Fibroblast of skin of left biceps (primary cell): ENCODE measurements at places on chromosomes 4 and X.

DNA sequence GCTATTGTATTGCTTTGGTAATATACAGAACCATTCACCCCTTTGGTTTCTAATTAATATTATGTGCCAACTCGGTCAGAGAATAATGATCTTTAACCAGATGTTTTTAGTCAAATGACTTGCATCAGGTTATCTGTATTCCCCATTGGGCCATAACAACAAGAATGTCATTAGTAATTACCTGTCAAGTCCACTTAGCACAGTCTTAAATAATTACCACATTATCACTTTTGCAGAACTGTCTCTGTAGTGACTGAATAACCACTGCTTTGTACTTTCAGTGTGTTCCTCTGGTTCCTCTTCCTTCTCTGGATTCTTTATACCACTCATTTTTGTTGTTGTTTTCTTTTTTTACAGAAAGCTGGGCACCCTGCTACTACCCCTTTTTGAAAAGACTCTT is 257.7 kb upstream of the SPOCK3 start:
- DNase-seq: no peak

- no peak for DNase-seq
These were observed 25.6 kb upstream of the MBTPS2 start for GRCh38 chrX:21813612-21814368.

DNA sequence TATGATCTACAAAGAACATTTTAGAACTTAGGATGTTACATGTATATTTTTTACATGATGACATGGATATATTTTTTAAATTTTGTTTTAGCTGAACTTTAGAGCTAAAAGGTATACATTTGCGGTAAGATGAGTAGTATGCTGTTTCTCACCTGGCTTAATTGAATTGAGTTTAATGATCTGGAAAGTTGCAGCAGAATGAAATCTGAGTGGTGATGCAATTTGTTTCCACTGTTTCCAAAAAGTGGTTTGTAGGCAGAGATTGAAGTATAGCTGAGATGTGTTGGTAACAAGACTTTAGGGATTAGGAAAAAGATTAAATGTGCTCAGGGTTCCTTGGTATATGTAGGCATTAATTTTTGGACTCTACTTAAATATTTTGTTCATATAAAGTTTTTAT is 68.1 kb downstream of the HPF1 start:
- no peak for DNase-seq

GRCh38 chr4:147157860-147158701 is 212.4 kb upstream of the TTC29 start:
- DNase-seq: no peak

GRCh38 chr4:146639506-146639932 is 826 bp downstream of the POU4F2 start:
- no peak for DNase-seq

DNA sequence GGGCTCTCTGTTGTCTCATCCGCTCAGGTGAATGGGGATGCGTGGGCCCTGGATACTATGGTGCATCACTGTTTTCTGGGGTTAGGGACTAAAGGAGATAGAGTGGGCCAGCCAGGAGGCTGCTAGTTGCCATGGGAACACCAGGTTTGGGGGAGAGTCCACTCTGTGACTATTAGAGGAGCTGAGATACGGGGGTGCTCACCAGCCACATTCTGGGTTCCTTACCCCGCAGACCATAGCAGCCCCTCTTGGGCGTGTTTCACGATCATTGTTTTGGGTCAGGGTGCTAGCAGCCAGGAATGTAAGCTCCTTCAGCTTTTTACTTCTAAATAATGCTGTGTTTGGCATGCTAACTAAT is 4.6 kb downstream of the EFNB1 start:
- no peak for DNase-seq

DNA sequence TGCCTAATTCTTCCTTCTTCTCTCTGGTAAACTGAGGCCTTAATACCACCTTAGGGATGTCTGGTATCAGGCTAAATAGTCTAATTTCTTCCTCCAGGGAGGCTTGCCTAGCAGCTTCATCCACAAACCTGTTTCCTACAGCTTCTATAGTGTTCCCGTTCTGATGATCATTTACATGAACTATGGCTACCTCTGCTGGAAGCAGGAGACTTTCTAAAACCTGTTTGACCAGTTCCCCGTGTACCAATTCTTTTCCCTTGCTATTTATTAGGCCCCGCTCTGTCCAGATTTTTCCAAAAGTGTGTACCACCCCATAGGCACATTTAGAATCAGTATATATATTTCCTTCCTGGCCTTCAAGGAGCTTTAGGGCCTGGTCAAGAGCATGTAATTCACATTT is 5.8 kb upstream of the USP38 start:
- DNase-seq: no peak

GRCh38 chr4:129561886-129562671 is 466.1 kb downstream of the C4orf33 start:
- DNase-seq: no peak

- no peak for DNase-seq
These were observed 34.2 kb downstream of the ARAP2 start for GRCh38 chr4:36209941-36210649.

GRCh38 chr4:101000496-101000895 is 346.8 kb downstream of the PPP3CA start:
- no peak for DNase-seq

DNA sequence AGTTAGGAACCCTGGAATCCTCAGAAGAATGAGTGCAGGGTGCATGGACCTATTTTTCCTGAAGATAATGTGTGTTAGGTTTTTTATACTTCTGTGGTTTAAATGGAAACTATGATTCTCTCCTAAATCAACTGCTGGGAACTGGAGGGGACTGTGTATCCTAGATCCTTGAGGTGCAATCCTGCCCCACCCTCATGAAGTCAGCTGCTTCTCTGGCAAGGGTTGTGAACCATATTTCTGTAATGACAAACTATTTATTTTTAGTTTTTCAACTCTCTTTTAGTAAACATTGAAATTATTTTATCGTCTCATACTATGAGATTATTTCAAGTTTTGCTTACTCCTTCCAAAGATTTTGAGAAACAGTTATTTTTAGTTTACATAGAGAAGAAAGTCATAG is 25.8 kb upstream of the VEGFC start:
- DNase-seq: no peak

DNA sequence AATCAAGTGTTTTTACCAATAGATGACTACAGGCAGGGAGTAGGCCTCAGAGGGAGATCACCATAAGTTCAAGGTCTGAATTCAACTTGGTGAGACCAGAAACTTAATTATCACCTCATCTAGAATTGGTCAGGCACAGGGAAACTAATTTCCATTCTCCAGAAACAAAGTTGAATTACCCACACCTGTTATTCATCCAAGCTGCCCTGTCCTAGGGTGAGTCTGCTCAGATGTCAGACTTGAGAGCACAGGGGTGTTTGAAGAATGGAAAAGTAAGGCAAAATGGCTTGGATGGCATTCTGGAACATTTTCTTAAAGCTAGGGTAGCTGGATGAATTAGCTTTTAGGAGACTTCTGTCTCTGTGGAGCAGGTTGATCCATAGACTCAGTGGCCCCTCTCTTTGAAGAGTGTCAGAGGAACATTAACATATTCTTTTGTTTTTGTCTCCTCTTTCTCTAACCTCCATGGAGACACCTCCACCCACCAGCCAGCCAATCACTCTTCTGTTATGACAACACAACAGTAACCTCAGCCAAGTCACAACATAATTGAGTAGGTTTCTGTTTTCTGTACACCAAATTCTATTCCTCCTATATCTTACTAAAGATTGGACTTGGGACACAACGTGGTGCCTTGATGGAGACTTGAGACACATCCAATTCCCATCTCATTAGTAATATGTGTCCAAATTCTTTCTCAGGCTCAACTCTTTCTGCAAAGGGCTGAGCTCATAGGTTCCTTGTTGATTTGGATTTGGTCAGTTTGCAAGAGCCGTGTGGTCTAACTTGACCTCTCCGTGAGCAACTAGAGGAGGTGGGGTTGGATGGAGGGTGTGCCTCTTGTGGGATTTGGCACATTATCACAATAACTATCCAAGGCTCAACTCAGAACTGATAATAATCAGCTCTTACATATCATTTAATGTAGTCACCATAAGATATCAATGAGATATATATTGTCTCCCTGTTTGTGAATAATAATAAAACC is 45.1 kb downstream of the VSIG4 start:
- no peak for DNase-seq

DNA sequence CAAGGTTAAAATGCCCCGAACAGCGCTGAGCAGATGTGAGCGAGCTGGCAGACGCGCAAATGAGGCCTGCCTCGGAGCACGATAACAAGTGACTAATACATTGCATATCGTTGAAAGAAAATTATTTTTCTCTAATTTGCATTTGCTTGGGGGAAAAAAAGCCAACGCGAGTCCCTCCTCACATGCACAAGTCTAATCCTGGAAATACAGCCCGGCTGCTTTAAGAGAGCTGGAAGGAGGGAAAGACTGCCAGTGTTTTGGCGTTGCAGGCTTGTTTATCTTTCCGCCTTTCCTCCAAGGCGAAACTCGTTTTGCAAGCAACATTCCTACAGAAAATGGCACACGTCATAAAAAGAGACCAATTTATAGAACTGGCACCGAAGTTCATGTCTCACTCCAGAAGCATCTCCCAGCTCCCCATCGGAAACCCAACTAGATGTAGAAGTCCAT is 12.6 kb downstream of the BCOR start:
- DNase-seq: no peak

GRCh38 chr4:89486673-89487072 is 179.1 kb upstream of the GPRIN3 start:
- DNase-seq: no peak

GRCh38 chr4:76644831-76645485 is 209.9 kb downstream of the SHROOM3 start:
- no peak for DNase-seq

- no peak for DNase-seq
These were observed 1179.6 kb upstream of the PCDH7 start for GRCh38 chr4:29540439-29541102.

- DNase-seq: no peak
These were observed 403.9 kb downstream of the PCDH7 start for GRCh38 chr4:31124008-31124585.

GRCh38 chr4:180134091-180134866 is 2108.9 kb upstream of the TENM3 start:
- DNase-seq: no peak

- no peak for DNase-seq
These were observed 25.3 kb upstream of the CT45A1 start for GRCh38 chrX:135688137-135688536.

GRCh38 chrX:110120025-110120424 is 117.1 kb downstream of the TMEM164 start:
- no peak for DNase-seq

DNA sequence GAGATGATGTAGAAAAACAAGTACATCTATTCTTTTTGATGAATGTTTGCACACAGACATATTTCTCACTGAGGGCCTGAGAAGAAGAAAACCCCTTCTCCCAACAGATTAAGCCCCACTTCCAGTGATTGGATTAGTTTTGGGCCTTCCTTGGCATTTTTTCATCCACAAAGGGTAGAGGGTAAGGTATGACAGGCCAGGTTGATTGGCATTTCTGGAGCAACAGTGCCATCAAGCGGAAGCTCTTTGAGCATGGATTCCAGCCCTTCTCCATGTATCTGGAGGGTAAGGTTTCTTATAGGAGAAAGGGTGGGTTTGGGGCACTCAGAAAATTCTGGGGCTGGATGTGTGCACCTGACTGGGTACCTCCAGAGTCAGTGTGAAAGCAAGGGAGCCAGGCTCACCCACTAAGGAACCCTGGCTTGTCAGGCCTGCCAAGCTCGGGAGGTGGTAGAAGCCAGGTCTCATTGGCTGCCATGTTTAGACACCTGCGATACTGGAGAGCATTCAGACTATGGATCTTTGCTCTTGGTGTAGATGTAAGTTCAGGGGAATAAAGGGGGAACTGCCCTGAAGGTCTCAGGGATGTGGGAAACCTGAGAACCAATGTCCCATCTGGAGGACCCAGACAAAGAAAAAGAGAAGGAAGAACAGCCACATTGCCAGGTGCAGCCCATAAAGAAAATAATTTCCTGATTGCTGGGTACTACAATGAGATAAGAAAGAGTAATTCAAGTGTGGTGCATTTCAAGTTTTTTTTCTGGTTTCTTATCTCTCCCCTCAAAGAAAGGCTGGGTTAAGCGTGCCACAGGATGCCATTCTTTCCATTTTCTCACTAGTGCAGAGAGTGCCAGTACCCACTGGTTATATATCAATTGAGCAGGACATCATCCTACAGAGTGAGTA is 222.3 kb upstream of the AGTR2 start:
- no peak for DNase-seq

DNA sequence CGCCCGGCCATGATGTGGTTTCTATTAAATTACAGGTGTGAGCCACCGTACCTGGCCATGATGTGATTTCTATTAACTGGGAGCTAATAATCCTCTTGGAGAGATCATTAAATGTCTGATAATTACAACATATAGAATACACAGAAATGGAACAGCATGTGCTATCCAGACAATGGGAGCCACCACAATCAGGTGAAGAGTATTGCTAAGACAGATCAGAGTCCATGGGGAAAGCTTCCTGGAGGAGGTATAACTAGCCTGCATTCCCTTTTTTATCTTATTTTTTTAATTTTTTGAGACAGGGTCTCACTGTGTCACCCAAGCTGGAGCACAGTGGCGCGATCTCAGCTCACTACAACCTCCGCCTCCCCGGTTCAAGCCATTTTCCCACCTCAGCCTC is 146.8 kb downstream of the CHRNA9 start:
- DNase-seq: no peak

GRCh38 chr4:39446842-39447573 is 11.7 kb downstream of the RPL9 start:
- DNase-seq: no peak

GRCh38 chrX:116757491-116757890 is 294.7 kb upstream of the CT83 start:
- no peak for DNase-seq

DNA sequence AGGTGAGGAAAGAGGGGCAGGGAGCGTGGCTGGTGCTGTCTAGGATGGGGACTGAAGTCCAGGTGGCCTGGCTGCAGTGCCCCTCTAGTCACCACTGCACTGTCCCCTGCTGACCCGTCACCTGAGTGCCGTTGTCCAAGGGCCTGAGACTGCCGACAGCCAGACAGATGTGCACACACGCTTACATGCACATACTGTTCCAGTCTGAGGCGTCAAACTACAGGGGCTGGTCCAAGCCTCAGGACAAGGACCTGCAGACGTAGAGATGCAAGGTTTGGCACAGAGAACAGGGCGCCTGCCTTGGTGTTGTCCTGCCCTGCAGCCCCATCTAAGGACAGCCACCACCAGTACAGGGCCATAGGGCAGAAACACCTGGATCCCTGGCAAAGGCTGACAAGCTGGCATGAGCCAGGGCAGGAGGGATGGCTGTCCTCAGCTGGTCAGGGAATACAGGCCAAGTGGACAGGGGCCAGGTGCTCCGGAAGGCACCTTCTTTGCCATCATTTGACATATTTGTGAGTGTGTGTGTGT is 1.7 kb downstream of the SLC2A9 start:
- no peak for DNase-seq

GRCh38 chrX:106774981-106775380 is 27.5 kb upstream of the TBC1D8B start:
- no peak for DNase-seq

DNA sequence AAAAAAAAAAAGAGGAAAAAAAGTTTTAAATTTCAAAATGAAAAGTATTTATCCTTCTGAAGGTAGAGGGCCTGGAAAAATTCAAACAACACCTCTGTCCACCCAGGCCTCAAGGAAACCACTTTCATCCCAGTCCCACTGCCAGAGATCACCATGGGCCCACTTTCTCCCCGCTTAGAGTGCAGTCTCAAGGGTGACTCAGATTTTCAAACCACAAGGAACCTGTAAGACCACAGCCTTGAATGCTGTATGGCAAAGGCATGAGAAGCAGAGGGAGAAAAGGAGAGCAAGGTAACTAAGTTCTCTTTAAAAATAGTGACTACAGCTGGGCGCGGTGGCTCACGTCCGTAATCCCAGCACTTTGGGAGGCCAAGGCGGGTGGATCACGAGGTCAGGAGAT is 87.9 kb upstream of the PACRGL start:
- no peak for DNase-seq

GRCh38 chr4:101660607-101661006 is 129.9 kb upstream of the BANK1 start:
- DNase-seq: no peak
